Motor neuron (in vitro differentiated cells): ENCODE measurements at places on chromosomes 7 and 10. TPM values are rescaled to one million over a fixed set of nuclear protein-coding genes. Genes with fewer than 3 reads are reported as not detected.

DNA sequence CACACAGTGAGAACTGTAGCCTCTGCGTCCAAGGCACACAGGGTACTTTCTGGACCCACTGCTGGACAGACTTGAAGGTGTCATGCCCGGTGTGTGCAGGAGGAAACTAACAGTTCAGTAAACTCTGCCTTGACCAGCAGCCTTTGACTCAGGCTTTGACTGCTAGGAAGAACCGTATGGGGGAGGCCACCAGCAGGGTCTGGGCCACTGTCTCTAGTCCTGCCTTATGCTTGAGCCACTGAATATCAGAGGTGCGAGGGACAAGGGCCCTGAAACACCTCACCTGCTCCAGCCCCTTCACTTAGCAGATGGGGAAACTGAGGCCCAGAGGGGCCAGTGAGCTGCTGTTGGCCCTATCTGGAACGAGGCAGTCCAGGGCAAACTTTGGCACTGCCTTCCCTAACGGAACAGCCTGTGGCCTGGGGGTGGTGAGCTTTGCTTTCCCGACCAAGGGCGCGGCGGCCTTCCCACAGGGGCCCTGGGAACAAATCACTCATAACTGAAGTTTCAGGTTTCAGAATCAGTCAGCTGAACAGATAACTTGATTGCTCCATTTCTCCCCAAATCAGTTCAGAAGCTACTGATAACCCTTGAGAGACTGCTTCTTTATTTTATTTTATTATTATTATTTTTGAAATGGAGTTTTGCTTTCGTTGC, 130.0 kb downstream of the FAM53B start:
- no peak for ATAC-seq

Gene MLXIPL
- 1.1 and 2.0 TPM in 2 replicates for total RNA-seq

GRCh38 chr10:80204677-80205476, 460 bp downstream of the ANXA11 start:
- peak; percentile 3 for ATAC-seq

DNA sequence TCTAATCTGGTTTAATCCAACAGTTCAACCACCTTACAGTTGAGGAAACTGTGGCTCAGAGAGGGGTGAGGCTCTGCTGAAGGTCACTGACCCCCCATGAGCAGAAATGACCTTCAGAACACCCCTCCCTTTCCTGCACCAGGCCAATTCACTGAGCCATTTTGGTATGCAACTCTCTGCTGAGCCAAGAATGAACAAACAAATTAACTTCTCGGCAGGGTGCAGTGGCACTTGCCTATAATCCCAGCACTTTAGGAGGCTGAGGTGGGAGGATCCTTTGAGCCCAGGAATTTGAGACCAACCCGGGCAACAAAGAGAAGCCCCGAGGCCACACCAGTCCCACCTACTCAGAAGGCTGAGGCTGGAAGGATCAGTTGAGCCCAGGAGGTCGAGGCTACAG, 29.8 kb downstream of the PDGFA start:
- no peak for ATAC-seq

DNA sequence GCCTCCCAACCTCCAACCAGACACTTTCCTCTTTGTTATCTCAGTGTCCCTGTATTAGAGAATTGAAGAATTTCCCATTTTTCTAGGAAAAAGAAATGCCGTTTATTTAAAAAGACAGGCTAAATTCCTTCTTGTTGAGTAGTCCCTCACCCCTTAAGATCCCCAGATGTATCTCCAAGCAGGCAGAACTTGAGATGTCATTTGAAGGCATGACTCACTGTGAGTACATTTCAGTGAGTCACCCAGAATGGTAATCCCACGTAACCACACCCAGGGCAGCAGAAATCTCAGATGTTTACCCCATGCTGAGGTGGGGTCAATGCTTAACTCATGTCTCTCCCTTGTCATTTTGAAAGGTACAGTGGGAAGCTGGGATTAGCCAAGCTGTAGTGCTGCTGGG, 4.4 kb downstream of the ZNF655 start:
- peak; percentile 65 for ATAC-seq

GRCh38 chr10:60139798-60140566, 233.6 kb upstream of the CCDC6 start:
- peak; percentile 63 for ATAC-seq

Gene HYAL4
- 0.10 TPM in 1 of 2 replicates, not detected in the other for total RNA-seq

GRCh38 chr10:119829429-119829828, 43.2 kb downstream of the MCMBP start:
- no peak for ATAC-seq

DNA sequence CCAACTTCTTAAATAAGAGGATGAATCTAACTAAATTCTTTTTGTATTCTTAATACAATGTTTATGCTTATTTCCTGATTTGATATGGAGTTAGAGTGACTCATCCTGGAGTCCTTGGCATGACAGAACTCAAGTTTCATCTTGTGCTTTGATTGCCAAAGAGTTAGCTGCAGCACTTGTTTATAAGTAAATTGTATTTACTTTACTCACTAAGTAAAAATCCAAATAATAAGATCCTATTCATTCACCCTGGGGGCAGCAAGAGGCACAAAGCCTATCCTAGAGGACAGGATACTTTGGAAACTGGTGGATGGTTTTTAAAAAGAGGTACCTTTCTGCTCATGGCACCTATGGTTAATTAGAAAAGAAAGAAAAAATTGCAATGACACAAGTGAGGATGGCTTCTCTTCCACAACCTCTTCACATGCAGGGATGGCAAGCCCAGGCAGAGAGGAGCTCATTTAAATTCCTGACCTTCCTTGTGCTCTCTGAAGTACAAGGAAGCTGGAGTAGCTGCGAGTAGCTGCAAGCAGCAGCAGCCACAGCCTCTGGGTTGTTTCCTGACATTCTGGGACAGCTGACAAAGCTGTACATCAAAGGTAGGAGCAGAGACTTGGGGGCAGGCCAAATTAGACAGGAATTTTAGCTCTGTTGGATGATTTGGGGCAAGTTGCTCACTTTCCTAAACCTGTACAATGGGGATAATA, 28.5 kb upstream of the CROT start:
- ATAC-seq, result no peak

DNA sequence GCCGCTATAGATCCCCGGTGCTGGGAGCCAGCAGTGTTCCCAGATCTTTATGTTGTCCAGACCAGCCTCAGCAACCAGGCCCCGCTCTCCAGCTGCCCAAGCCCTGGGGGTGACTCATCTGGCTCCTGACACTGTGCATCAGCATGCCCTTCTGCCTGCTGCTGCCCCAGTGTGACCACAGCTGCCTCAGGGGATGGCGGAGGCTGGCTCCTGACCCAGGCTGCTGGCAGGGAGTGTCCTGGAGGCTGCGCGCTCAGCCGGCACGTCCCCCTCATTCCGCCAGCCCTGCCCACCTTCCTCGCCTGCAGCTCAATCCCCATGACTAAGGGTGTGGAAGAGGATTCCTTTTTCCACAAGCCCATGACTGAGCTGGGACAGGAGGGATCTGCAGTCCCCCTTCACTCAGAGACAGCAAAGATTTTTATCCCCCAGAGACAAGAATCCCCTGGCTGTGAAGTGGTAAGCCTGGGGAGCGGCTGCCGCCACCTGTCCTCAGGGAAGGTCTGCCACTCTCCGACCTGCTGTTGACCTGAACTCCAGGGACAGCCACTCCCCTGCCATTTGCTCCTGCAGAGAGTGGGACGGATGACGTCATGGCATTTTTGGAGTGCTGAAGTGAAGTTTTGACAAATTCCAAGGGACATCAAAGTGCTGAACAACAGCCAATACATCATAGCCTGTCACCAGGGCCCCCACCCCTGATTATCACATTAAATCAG, 182.8 kb upstream of the BMPER start:
- ATAC-seq, result peak; percentile 64

Gene HTR5A
- 0.41 TPM in 1 of 2 replicates, not detected in the other for total RNA-seq

DNA sequence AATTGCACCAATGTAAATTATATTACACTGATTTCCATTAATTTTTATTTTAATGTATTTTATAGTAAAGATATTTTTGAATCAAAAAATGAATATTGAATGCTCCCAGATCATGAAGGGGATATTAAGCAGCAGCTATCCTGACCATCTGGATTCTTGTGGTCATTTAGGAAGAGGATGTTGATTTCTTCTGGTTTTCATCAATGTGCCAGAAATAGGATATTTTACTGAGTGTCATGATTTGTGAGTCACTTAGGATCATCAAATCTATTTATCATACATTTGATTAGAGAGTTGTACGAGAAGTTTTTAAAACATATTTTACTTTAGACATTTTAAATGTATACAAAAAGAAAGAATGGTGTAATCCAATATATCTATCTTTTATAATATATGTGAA, 366.3 kb upstream of the CHRM2 start:
- no peak for ATAC-seq

GRCh38 chr7:70472601-70473237, 659.2 kb upstream of the GALNT17 start:
- no peak for ATAC-seq

- ATAC-seq, result no peak
Observed at GRCh38 chr7:110386006-110386405, 704.9 kb upstream of the LRRN3 start.

Gene TET1
- 23.0 and 25.1 TPM in 2 replicates for total RNA-seq

Gene SEC31B
- 3.9 and 7.5 TPM in 2 replicates for total RNA-seq

Gene MMD2
- total RNA-seq, result not detected in 2 replicates

Gene AKR1C2
- 33.0 and 37.3 TPM in 2 replicates for total RNA-seq

GRCh38 chr7:2512179-2512661, 7.4 kb upstream of the LFNG start:
- ATAC-seq, result peak; percentile 23

DNA sequence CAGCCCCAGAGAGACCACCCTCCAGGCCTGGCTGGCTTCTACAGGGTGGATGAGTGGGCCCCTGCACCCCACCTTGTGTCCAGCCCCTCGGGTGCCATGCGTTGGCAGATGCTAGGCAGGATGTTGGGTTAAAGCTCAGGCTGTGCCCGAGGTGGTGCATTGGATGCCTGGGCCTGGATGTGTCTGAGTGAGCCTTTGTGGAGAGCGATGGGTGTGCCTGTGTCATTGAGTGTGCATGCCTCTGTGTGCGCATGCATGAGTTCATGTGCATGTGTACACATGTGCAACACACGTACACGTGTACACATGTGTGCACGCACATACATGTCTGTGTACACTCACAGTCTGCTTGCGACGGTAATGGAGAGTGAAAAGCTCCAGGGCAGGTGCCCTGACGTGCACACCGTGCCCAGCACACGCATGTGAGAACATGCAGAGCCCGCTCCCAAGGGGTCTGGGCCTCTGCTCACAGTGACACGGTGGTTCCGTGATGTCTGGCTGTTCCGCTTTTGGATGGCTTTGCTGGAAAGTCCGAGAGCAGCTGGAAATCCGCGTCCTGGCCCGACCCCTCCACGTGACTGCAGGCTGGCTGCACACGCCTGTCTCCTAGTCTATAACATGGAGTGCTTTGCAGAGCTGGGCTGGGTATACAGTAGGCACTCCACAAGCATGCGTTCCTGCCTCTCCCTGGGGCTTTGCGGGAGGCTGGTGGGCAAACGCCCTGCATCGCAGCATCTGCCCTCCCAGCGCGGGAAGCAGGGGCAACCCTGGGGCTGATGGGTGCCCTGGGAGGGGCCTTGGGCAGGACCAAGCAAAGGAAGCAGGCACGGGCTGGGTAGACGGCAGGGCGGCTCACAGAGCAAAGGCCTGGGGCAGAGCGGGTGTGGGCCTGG, 36.9 kb downstream of the ELFN1 start:
- ATAC-seq, result peak; percentile 33

DNA sequence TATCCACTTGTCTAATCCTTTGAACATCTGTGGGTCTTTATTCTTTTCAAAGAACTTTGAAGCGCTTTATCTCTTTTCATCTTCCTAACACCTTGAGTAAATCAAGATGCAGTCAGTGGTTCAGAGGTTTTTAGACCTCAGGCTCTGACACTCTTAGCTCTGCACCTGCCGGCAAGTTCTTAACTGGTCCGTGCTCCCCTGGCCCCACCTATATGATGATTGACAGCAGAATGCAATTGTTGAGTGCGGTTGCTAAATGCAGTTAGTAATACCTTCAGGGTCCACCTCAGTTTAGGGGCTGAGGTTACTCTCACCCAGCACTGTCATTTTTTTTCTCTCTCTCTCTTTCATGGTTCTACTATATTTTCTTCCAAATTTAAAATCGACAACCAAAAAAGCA, 854.2 kb upstream of the AUTS2 start:
- no peak for ATAC-seq

- no peak for ATAC-seq
Observed at GRCh38 chr10:131193923-131194322, 117.6 kb downstream of the TCERG1L start.

Gene MYH16
- total RNA-seq, result 0.38 and 0.60 TPM in 2 replicates
